ENCODE measurements at places on chromosomes 6 and 20. TPM values are rescaled to one million over a fixed set of nuclear protein-coding genes. Genes with fewer than 3 reads are reported as not detected.
A peak's percentile ranks its signal among the peaks of the same experiment; 100 is the strongest.

GRCh38 chr6:53523511-53524454, 21.1 kb downstream of the GCLC start:
- DNase-seq: no peak
- H3K4me3 ChIP-seq: no peak overlapping the region
- H3K4me1 ChIP-seq: no peaks in the 10 kb centered on the region
- no peaks in the 10 kb centered on the region for H3K27me3 ChIP-seq

- H3K27ac ChIP-seq: no peak overlapping the region
- H3K27me3 ChIP-seq: no peaks in the 10 kb centered on the region
- DNase-seq: no peak
- H3K4me1 ChIP-seq: peaks cover 25% of the 10 kb centered on the region
- peaks cover 2% of the 10 kb centered on the region for H3K36me3 ChIP-seq
- no peak overlapping the region for H3K4me3 ChIP-seq
Measured at GRCh38 chr20:60063048-60063451, 104.8 kb downstream of the CDH26 start.

DNA sequence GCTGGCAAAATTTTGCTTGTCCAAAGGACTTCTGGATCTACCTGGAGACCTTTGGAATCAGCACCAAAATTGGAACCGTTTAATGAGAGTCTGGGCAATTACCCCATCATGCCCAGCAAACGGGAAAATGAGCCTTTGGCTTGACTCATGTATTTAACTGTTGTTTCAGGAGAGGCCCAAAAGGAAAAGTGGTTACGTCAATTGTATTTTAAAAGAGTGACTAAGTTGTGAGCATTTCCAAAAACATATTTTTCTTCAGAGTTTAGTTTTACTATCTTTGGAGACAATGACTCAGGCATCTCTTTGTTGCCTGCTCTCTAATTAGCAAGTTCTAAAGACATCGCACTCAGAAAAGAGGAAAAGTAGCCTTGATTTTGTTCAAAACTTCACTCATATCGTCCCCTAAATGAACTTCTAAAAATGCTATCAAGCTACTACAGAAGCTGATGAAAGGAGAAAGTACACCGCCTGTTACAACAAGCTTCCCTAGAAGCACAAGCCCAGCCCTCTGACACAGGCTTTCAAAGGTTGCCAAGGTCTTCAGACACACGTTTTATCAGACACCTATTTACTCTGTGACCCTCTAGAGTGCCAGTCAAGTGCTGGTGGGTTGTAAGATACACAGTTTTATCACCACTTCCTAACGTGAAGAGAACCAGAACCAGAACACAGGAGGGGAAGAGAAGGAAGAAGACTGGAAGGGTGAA, 146.2 kb downstream of the TBX18 start:
- H3K4me1 ChIP-seq: no peaks in the 10 kb centered on the region
- H3K36me3 ChIP-seq: no peaks in the 10 kb centered on the region
- no peak overlapping the region for H3K27ac ChIP-seq
- no peaks in the 10 kb centered on the region for H3K27me3 ChIP-seq
- H3K4me3 ChIP-seq: no peak overlapping the region
- DNase-seq: no peak

- no peaks in the 10 kb centered on the region for H3K27me3 ChIP-seq
- no peak for DNase-seq
- no peaks in the 10 kb centered on the region for H3K36me3 ChIP-seq
- H3K4me3 ChIP-seq: no peak overlapping the region
Measured at GRCh38 chr6:69423785-69424184, 373.0 kb downstream of the LMBRD1 start.

- peaks cover 12% of the 10 kb centered on the region for H3K36me3 ChIP-seq
- peak overlapping the region; percentile 95 for H3K4me3 ChIP-seq
- peaks cover 61% of the 10 kb centered on the region for H3K4me1 ChIP-seq
- H3K27ac ChIP-seq: peak overlapping the region; percentile 52
- no peaks in the 10 kb centered on the region for H3K27me3 ChIP-seq
- DNase-seq: peak; percentile 33
Measured at GRCh38 chr6:118705544-118706491, 54.4 kb upstream of the CEP85L start.

- no peaks in the 10 kb centered on the region for H3K27me3 ChIP-seq
- no peak overlapping the region for H3K4me3 ChIP-seq
- no peak for DNase-seq
- peaks cover 12% of the 10 kb centered on the region for H3K4me1 ChIP-seq
- no peaks in the 10 kb centered on the region for H3K36me3 ChIP-seq
Measured at GRCh38 chr20:50798650-50799049, 3.8 kb downstream of the BCAS4 start.

Gene MMP24
- not detected for total RNA-seq

GRCh38 chr6:16800341-16800740, 39.1 kb upstream of the ATXN1 start:
- H3K4me1 ChIP-seq: no peaks in the 10 kb centered on the region
- no peak overlapping the region for H3K27ac ChIP-seq
- H3K36me3 ChIP-seq: no peaks in the 10 kb centered on the region

Gene EDN1
- total RNA-seq: 1.1 TPM

GRCh38 chr20:64188682-64189529, 24.7 kb downstream of the MYT1 start:
- no peaks in the 10 kb centered on the region for H3K36me3 ChIP-seq
- H3K27me3 ChIP-seq: peaks cover 2% of the 10 kb centered on the region
- DNase-seq: no peak
- H3K4me1 ChIP-seq: no peaks in the 10 kb centered on the region
- H3K4me3 ChIP-seq: no peak overlapping the region

GRCh38 chr6:122180132-122180531, 219.3 kb upstream of the HSF2 start:
- no peaks in the 10 kb centered on the region for H3K36me3 ChIP-seq
- no peaks in the 10 kb centered on the region for H3K4me1 ChIP-seq
- H3K27me3 ChIP-seq: no peaks in the 10 kb centered on the region
- no peak for DNase-seq

DNA sequence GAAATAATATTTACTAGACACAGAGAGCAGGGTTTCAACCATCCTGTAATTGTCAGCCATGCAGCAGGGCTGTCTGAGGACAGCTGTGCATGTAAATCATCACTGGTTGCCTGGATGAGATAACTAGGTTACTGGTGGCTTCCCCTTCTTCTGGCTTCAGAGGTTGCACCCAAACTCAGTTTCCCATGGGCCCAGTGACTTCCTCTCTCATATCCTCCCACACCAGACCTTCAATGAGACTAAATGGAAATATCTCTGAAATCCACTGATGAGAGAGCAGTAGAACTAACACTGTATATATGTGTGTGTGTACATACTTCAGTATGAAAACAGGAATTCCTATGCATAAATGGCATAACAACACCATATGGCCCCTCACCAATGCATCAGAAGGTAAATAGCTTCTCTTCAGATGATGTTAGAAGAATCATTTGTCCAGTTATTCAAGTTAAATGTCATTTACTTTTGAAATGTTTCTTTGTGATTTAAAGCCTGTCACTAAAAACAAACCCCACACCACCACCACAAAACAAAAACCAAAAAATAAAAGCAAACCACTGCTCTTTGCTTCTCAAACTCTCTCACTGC, 51.0 kb upstream of the IL20RA start:
- H3K4me3 ChIP-seq: no peak overlapping the region
- no peaks in the 10 kb centered on the region for H3K4me1 ChIP-seq
- no peak overlapping the region for H3K27ac ChIP-seq
- DNase-seq: no peak
- H3K36me3 ChIP-seq: no peaks in the 10 kb centered on the region

DNA sequence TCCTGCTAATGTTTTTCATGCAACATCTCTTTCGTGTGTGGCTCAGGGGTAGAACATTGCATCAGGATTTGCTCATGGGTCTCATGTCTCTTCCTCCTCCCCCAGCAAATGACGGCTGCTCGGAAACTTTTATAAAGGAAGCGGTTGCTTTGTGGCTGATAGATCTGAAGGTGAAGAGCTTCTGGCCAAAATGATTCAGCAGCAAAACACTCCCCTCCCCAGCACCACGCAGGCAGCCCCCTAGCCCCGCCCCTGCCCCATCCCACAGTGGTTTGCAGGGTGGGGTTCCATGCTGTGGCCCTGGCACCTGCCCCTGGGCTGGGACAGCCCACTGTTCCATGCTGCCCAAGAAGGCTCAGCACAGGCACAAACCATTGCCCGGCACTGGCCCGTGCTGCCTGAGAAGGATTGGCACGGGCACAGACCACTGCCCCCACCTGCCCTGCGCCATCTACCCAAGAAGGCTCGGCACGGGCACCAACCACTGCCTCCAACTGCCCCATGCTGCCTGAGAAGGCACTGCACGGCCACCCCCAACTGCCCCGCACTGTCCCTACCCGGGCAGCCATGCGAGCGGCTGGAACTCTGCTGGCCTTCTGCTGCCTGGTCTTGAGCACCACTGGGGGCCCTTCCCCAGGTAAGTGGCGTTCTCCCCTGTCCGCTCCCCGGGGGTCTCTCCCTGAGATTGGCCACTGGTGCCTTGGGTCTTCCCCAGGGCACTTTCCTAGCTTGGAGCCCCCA, at the start of gene CST7:
Gene CST7, plus strand, starts transcription at position 331 of the 741 bp plus-strand sequence. Its CDS starts 237 bp downstream, at position 568.
- H3K4me1 ChIP-seq: peaks cover 39% of the 10 kb centered on the region
- peak; percentile 84 for DNase-seq
- H3K36me3 ChIP-seq: peaks cover 4% of the 10 kb centered on the region
- H3K27me3 ChIP-seq: no peaks in the 10 kb centered on the region

DNA sequence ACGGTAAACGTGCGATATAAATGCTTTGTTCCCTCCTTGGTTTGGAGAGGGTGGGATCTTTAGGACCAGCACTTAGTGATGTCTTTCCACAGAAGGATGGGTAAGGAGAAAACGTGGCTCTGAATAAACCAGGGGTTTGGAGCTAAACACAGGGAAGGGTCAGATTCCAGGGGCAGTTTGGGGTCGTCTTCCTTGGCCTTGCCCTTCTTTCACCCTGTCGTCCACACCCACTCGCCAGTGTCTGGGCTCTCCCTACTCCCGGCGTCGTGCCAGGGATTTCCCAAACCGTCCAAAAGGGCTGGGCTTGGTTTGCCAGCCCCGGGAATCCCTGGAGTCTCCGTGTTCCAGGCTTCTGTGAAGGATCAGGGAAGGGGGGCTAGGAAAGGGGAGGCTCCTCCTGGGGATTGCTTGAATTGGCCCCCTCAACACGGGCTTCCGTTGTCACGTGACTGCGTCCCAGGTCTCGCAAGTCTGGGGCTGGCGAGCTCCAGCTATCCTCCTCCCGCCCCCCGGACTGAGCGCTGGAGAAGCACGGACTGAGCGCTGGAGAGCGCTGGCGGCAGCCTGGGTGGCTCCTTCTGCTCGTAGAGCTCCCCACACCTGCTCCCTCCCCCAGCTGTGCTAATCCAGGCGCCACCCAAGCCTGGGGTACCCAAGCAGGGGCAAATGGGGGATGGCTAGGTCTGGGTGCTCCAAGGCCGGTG, 9.4 kb upstream of the ARMC12 start:
- H3K4me3 ChIP-seq: peak overlapping the region; percentile 58
- no peaks in the 10 kb centered on the region for H3K36me3 ChIP-seq
- no peak for DNase-seq
- H3K4me1 ChIP-seq: peaks cover 67% of the 10 kb centered on the region

Gene EPHA7
- not detected for total RNA-seq

- H3K27ac ChIP-seq: no peak overlapping the region
- no peak for DNase-seq
- H3K36me3 ChIP-seq: peaks cover 17% of the 10 kb centered on the region
- no peaks in the 10 kb centered on the region for H3K4me1 ChIP-seq
- no peaks in the 10 kb centered on the region for H3K27me3 ChIP-seq
Measured at GRCh38 chr20:25220810-25221591, 25.5 kb downstream of the ENTPD6 start.

- no peak overlapping the region for H3K27ac ChIP-seq
- no peak for DNase-seq
- no peaks in the 10 kb centered on the region for H3K4me1 ChIP-seq
- no peaks in the 10 kb centered on the region for H3K36me3 ChIP-seq
Measured at GRCh38 chr6:6801005-6801335, 212.4 kb downstream of the LY86 start.

Measured in CD4-positive, CD25-positive, alpha-beta regulatory T cell (primary cell).